ENCODE measurements at places on chromosomes 12 and 14. TPM values are rescaled to one million over a fixed set of nuclear protein-coding genes. Genes with fewer than 3 reads are reported as not detected.

The GLTP gene
- total RNA-seq = 20.7 TPM

The BMAL2 gene
- 13.3 TPM for total RNA-seq

The SERPINA4 gene
- total RNA-seq = 0.52 TPM

The TMEM19 gene
- total RNA-seq = 24.7 TPM

The RERG gene
- total RNA-seq = 1.4 TPM

DNA sequence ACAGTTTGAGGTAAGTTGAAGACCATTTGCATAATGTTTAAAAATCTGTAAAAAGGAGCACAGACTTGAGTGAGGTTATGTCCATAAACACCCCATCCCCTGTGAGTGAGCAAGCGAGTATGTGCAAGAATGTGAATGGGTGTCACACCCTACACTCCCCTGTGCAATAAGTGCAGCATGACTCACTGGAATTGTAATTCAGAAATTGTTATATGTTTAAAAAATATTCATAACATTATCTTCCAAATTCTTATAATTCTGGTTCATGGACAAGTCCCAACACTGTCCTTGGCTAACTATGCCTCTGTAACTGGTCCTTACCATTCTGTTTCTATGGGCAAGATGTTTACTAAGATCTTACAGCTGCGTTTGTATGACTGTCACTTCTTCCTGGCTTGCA, 207.8 kb upstream of the FAR2 start:
- no peak for DNase-seq

DNA sequence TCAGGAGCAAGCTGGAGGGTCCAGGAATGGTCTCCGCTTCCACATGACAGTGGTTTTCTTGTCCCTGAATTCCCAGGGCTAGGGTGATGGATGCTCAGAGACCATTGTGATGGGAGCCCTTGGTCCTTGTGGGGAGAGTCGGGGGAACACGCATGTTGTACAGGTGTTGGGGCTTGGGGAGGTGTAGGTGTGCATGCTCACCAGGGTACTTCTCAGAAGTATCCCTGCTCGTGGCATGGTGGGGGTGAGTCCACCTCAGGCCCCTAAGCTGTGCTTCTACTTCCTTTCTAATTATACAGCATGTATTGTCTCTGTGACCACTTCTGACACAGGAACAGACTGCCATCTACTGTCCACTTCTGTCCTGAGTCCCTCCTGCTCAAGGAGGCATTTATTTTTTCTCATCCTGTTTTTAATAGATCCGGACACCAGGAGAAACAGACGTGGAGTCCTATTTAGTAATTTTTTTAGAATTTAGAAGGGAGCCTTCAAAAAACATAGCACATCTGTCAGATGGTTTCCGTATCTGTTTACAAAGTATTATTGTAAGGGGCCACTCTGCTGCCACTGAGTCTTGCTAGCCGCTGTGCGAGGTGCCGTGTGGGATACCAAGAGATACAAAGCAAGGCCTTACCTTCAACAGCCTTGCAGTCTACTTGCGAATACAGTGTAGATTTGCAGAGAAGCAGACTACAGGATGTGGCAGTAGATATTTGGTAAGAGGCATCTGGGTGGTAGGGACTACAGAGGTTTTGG, 10.5 kb downstream of the NTF3 start:
- DNase-seq = no peak

GRCh38 chr12:109999649-109999971, 380 bp downstream of the ANKRD13A start:
- no peak for DNase-seq

- DNase-seq = no peak
These were observed 25.7 kb upstream of the CKAP4 start for GRCh38 chr12:106273491-106273890.

- no peak for DNase-seq
These were observed 148.7 kb downstream of the ANO2 start for GRCh38 chr12:5796171-5796958.

DNA sequence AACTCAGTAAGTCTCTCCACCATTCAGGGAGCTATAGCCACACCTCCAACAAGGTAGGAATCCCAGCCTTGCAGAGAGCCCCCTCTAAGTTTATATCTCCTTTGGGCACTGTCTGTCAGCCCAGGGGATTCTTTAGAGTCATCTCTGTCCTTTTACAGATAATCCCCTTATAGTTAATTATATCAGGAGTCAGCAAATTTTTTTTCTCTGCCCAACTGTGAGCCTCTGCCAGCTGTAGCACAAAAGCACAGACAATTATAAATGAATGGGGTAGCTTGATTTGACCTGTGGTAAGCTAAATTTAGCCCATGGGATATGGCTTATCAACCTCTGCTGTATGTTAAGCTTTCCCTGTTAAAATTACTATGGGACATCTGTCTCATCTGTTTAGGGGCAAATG, 8.3 kb downstream of the CEP128 start:
- DNase-seq = no peak

GRCh38 chr12:103505371-103506236, 9.8 kb upstream of the C12orf42 start:
- DNase-seq = no peak

GRCh38 chr12:109065154-109065852, 12.9 kb downstream of the USP30 start:
- DNase-seq = no peak

DNA sequence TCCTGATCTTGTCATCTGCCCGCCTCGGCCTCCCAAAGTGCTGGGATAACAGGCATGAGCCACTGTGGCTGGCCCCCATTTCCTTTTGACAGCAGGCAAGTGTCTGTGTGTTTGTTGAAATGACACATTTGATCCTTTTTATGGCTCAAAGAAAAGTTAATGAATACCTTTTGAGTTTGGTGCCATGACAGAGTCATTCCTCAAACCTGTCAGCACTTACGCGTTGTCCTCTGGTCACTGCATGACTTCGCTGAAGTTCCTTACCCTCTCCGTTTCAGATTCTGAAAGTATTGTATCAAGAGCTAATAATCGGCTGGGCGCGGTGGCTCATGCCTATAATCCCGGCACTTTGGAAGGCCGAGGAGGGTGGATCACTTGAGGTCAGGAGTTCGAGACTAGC, 32.4 kb downstream of the NEMF start:
- DNase-seq = no peak

DNA sequence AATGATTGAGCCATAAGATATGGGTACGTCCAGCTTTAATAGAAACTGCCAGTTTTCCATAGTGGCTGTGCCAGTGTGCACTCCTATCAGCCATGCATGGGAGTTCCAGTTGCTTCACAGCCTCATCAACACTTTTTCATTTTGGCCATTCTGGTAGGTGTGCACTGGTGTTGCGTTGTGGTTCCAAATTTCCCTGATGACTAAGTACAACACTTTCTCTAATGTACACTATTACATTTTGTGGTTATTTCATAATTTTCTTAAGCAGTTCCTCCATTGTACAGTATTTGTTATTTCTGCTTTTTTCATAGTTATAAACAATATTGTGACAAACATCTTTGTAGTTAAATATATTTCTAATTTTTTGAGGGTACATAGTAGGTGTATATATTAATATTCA, 21.5 kb upstream of the OAS1 start:
- no peak for DNase-seq

GRCh38 chr12:116142936-116143898, 134.3 kb downstream of the MED13L start:
- no peak for DNase-seq

- no peak for DNase-seq
These were observed 120.1 kb upstream of the MAX start for GRCh38 chr14:65222440-65222858.
